NB4 (cell line): ENCODE measurements at places on chromosomes 3 and 15.
A peak's percentile ranks its signal among the peaks of the same experiment; 100 is the strongest.

- no peak for DNase-seq
Measured at GRCh38 chr3:73319179-73319769, 257.8 kb downstream of the EBLN2 start.

GRCh38 chr3:160180581-160181216 lies 44.5 kb upstream of the C3orf80 start:
- peak; percentile 46 for DNase-seq

DNA sequence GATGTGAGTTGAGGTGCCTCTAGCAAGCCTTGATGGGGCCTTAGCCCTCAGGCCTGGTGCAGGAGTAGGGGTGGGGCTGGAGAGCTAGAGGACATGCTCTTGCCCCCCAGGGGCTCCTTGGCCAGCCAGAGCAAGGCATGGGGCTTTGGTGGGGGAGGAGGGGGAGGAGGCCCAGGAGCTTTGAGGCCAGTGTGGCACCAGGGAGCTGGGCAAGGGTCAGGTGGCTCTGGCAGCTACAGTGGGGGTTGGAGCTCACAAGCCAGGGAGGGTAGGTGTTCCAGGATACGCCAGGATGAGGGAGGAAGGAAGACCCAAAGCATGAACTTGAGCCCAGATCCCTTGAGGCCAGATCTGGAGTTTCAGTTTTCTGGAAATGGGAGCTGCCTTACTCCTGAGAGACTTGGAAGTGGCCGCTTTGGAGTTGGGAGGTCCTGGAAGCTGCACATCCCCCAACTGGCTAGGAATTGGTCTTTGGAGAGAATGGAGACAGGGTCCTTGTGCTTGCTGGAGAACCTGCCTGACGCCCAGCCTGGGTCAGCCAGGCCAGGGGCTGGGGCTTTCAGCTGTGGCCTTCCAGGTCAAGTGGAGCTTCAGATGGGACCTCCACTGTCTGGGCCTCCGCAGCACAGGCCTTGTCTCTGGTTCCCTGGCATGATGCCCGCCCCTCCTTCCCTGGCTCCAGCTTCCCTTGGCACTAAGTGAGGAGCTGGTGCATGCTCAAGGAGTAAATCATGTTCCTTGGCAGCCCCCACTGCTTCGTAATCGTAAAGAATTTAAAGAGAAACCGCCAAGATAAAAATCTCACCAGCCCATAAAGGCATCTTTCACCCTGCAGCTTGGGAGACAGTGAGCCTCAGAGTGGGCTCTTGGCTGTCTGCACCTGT lies 8.7 kb downstream of the SEMA3F start:
- no peak for DNase-seq

- no peak for DNase-seq
Measured at GRCh38 chr3:172177803-172178316, 138.5 kb downstream of the FNDC3B start.

GRCh38 chr3:122233101-122233952 lies 49.9 kb downstream of the CASR start:
- peak; percentile 96 for DNase-seq

DNA sequence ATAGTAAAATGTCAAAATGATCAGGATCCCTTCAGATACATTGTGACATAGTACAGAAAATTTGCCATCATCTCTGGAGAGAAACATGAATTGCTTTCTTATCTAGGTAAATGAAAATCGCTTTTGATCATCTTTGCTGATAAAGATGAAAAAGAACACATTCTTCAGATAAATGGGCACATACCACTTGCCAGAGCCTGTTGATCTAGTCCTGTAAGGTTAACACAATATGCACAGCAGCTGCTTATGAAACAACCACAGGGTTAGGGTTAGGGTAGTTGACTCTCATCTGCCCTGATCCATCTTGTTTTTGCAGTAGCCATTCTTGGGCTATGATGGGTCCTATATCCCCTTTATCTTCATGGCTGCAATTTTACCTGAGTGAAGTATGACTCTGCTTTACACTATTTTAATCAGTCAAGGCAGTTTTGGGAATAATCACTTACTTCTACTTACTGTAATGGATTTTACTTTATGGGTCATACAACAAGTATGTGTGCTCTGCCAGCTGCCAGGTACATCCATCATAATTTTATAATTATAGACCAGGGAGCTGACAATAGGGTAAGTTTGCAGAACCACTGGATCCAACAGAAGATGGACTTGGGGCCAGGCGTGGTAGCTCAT lies 12.6 kb upstream of the SPINK8 start:
- DNase-seq: no peak

DNA sequence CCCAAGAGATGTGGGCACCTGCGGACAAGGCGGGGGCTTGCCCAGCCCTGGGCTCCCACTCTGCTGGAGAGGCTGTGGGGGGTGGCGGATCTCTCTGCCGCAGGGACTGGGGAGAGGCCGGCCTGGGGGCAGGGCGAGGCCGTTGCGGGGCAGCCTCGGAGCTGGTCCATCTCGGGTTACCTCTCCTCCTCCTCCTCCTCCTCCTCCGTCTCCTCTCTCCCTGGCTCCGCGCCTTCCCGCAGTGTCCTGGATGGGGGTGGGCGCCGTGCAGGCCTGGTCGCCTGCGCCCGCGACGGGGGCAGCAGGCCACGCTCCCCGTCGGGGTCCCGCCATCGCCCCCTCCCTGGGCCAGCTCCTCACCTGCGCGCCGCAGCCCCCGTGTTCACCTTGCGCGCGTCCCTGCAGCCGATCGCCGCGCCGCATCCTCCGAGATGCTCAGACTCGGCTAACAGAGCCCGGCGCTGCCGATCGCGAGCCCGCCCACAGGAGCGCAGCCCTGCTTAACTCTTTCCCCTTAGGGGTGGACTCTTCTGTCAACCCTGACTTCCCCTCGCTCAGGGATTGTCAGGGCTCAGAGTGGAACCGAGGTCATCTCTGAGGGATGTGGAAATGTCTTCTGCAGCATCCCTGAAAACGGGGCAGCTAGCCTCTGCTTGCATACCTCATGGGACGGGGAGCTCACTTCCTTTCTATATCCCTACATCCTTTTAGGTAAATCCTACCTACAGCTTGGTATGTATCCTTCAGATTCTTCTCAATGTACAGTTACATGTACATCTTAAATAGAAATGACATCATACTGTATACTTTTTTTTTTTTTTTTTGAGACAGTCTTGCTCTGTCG lies at the start of gene PRRT3:
Gene PRRT3, minus strand, starts transcription at position 447 of the 844 bp plus-strand sequence. CDS start 2,293 bp downstream, outside the sequence.
- DNase-seq: peak; percentile 39

- peak; percentile 90 for DNase-seq
Measured at GRCh38 chr15:73950831-73951561, 24.7 kb downstream of the LOXL1 start.

DNA sequence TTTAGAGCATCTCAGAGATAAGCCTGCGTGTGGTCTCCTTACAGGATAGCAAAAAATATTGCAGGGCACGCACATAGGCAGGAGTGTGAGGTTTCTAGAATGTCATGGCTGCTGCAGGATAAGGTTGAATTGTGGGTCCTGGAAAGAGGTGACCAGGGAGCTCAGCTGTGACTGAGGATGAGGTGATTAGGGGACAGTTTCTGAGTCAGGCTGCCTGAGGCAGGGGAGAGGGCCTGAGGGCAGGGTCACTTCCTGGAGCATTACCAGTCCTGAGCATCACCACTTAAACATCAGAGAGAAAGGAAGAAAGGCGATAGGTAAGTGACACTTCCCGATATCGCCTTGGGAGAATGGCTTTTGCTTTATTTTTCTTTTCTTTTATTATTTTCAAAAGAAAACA lies 813.8 kb downstream of the TUSC7 start:
- DNase-seq: no peak

DNA sequence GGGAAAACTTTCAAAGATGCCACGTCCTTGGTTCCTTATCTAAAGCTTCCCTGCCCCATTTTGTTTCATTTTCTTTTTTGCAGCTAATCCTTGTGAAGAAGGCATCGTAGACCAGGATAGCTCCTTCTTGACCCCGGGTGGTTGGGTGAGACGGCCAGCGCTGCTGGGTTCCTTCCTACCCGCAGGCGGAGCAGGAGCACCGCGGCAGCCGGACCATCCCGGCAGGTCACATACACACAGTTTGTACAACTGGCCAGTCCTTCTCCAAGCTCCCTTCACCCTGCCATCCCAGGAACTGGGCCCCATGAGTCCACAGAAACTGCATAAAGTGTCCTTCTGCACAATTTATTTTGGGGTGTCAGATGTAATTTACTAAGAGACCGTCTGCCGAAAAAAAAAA lies 83.9 kb downstream of the MEGF11 start:
- no peak for DNase-seq

DNA sequence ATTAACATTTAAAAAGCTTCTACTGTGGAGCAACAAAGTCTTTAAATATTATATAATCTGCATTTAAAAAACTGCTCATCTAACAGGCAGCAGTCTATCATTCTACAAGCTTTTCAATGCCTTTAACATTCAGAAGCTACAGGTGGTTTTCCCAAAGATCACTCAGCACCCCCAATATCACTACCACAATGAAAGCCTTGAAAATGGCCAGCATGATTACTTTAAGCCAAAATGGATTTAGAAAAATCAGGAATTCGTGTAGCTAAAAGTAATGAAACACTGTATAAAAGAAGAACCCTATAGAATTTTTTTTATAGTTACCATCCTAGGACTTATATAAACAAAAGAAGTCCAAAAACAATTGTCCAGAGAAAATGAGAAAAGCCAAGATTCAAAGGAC lies 400.4 kb downstream of the TIGIT start:
- DNase-seq: no peak

DNA sequence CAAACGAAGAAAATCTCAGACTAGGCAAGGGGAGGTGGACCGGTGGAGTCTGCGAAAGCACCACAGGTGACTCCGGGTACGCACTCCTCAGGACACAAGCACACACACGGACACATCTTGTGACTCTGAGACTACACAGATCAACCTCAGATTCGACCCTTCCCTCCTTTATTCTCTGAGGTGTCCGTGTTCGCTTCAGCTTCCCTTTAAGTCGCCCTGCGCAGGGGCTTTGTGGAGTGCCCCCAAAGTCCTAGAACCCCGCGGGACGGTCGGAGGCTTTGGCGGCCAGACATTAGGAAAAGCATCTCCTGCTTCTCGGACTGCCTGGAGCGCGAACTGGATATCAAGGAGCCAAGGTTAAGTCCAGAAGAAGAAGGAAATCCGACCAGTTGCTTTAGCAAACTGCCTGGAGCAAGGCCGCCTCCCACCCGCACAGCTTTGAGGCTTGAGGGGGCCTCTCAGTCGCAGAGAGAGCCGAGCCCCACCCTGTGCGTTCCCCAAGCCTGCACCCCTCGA lies 730 bp downstream of the DGKG start:
- peak; percentile 56 for DNase-seq

GRCh38 chr15:83733206-83733605 lies 79.3 kb downstream of the ADAMTSL3 start:
- no peak for DNase-seq

GRCh38 chr15:33034588-33034987 lies 159.9 kb downstream of the FMN1 start:
- no peak for DNase-seq

DNA sequence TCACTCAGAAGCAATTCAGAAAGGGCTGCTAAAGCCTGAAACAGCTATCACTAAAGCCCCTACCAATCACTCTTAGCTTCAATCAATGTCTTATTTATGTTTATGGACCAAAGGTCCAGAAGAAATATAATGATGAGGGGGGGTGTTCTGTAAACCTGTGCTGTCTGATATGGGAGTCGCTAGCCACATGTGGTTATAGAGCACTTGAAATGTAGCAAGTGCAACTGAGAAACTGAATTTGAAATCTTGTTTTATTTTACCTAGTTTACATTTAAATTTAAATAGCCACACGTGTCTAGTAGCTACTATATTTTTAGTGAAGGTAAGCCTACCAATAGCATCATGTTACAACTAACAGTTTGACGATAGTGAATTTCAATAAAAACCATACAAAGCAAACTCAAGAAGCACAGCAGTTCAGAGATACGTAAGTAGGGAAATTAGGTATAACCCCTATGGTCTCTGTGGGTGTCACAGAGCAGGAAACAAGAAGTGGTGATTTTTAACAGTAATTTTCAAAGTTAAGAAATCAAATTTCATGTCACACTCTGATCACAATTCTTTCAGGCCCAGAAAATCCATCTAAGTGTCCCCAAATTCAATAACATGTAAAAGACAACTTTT lies 3.6 kb downstream of the POU1F1 start:
- no peak for DNase-seq

DNA sequence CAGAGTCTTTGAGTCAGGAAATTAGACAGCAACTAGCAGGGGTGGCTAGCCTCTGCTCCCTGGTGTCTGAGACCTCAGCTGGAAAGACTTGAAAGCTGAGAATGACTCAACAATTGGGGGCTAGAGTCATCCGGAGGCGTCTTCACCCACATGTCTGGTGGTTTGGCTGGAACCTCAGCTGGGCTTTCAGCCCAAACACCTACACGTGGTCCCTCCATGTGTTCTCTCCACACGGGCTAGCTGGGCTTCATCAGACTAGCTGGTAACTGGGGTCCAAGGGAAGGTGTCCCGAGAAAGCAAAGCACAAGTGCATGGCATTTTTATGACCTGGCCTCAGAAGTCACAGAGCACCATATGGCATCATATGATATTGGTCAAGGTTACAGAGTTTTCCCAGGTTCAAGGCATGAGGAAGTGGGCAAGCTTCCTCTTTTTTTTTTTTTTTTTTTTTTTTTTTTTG lies 19.9 kb upstream of the ABHD2 start:
- peak; percentile 96 for DNase-seq

- peak; percentile 80 for DNase-seq
Measured at GRCh38 chr3:53102601-53103147, 27.6 kb downstream of the RFT1 start.

GRCh38 chr3:69585472-69585871 lies 153.8 kb upstream of the MITF start:
- DNase-seq: no peak

- peak; percentile 31 for DNase-seq
Measured at GRCh38 chr15:80309769-80310384, 57.9 kb upstream of the CTXND1 start.

DNA sequence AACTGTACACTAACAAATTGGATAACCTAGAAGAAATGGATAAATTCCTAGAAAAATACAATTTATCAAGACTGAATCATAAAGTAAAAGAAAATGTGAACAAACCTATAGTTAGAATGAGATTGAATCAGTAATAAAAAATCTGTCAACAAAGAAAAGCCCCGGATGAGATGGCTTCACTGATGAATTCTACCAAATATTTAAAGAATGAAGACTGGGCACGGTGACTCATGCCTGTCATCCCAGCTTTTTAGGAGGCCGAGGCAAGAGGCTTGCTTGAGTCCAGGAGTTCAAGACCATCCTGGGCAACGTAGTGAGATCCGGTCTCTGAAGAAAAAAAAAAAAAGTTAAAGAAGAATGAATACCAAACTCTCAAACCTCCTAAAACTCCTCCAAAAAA lies 17.7 kb upstream of the AP4E1 start:
- DNase-seq: no peak

GRCh38 chr15:31408724-31409123 lies 82.1 kb downstream of the KLF13 start:
- no peak for DNase-seq

- DNase-seq: no peak
Measured at GRCh38 chr3:106130384-106131198, 261.8 kb upstream of the CBLB start.
